Stimulated activated CD4-positive, alpha-beta T cell treated with anti-CD3 and anti-CD28 coated beads, Interleukin-15, amount 100 ng/mL, for 1 hour (primary cell): ENCODE measurements at places on chromosomes 12 and 14.

GRCh38 chr12:21888276-21888863 is 52.9 kb downstream of the ABCC9 start:
- no peak for DNase-seq

DNA sequence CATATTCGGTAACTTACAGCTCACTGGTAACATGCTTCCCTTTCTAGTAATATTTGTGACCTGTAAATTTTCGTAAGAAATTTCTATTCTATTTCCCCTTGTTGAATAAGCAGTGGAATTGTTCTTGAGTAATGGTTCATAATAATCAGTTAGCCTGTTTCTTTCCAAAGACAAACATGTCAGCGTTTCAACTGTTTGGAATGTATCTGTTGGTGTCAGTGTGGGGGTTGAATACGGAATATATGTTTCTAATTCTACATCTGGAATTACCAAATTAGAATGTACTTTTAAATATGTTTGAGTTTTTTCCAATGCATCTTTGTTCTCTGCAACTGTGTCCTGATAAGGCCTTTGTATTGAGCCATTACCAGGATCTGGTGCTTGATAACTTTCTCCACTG is 2.0 kb downstream of the BBS10 start:
- DNase-seq, result no peak

DNA sequence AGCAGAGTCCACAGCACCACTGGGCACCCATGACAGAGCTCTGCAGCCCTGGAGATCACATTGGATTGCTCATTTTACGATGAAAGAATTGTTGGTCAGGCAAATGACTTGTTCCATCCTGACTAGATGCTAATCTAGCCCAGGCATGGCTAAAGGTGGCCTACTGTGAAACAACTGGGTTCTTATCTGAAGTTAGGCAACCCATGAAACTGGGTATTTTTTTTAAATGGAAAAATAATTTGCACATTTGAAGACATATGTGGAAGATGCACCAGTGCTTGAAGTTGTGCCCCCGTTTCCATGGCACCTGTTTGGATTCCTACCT is 8.3 kb downstream of the PYGL start:
- no peak for DNase-seq

- no peak for DNase-seq
These were observed 10.2 kb downstream of the OR6S1 start for GRCh38 chr14:20631023-20631879.

GRCh38 chr12:110501399-110501751 is 536 bp downstream of the VPS29 start:
- DNase-seq, result no peak

- no peak for DNase-seq
These were observed 65.7 kb downstream of the TTC9 start for GRCh38 chr14:70707138-70708038.

DNA sequence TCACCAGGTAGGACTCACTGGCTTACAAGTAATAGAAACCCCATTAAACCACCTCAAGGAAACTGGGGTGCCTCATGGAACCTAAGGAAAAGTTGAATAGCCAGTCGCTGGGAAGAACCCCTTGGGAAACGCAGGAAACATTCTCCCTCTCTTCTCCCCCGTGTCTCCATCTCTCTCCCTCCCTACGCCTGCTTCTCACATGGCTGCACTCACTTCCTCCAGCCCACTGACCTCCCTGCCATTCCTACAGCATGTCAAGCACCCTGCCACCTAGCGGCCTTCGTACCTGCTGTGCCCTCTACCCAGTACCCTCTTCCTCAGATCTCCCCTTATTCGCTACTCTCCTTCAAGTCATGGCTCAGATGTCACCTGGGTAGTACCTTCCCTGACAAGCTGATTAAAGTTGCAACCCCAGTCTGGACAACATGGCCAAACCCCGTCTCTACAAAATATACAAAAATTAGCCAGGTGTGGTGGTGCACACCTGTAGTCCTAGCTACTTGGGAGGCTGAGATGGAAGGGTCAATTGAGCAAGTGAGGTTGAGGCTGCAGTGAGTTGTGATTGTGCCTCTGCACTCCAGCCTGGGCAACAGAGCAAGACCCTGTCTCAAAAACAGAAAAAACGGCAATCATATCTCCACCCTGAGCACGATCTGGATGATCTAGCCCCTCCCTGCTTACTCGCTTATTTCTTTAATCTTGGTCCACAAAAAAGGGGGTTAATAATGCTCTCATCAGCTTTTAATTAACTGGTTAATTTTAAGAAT is 6.4 kb upstream of the DTX1 start:
- DNase-seq, result no peak

DNA sequence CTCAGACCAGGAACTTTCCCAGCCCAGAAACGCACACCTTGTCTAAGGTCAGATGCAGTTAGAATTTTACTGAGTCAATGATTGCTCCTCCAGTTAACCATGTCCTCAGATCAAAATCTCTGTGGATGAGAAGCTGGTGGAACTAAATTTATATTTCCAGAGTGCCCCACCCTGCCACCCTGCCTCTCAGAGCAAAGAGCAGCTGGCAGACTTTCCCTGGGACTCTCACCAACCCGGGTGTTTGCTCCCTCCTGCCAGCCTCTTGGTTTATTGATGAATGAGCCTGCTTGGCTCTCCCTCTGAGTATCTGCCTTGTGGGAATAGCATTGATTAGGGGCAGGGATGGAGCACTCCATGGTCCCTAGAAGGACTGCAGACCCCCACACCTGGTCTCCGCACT is 5.9 kb upstream of the KRT1 start:
- DNase-seq, result no peak

GRCh38 chr12:93990832-93991803 is 157.3 kb upstream of the PLXNC1 start:
- DNase-seq, result no peak

DNA sequence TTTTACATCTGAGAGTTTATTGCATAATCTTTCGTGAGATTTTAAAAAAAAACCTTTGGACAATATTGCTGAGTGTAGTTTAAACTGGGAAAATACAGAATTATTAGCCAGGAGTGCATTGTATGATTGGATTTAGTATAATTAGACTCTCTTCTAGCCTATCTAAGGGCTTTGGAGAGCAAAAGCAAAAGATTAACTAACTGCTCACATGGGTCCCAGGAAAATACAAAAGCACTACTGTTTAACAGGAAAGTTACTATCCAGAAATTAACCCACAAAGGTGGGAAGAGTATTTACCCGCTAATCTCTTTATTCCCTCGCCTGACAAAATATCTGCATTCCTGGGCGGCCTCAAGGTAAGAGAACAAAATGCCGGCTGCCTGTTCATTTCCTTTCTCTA is 309.5 kb downstream of the ATXN7L3B start:
- DNase-seq, result no peak

- no peak for DNase-seq
These were observed 223.9 kb downstream of the PTPRO start for GRCh38 chr12:15546102-15546701.

DNA sequence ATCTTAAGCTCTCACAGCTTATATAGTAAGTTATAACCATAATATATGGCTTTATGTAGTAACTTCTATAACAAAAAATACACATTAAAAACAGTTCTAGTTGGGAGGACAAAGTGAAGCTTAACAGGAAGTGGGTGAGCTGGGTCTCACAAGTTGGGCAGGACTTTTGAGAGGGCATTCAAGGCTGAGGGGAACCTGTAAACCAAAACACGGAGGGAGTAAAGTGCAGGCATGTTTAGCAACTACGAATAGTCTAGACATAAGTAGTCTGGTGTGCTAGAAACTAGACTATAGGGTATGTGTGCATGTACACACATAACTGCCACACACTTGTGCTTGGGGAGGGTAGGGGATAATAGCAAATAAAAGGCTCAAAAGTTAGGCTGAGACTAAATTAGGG is 14.2 kb upstream of the NEK9 start:
- no peak for DNase-seq

GRCh38 chr12:42483521-42483790 is 106.1 kb downstream of the PRICKLE1 start:
- no peak for DNase-seq

GRCh38 chr12:8871068-8871467 is 43.2 kb upstream of the PHC1 start:
- no peak for DNase-seq

GRCh38 chr14:104721505-104722431 is 2.3 kb upstream of the ADSS1 start:
- no peak for DNase-seq

DNA sequence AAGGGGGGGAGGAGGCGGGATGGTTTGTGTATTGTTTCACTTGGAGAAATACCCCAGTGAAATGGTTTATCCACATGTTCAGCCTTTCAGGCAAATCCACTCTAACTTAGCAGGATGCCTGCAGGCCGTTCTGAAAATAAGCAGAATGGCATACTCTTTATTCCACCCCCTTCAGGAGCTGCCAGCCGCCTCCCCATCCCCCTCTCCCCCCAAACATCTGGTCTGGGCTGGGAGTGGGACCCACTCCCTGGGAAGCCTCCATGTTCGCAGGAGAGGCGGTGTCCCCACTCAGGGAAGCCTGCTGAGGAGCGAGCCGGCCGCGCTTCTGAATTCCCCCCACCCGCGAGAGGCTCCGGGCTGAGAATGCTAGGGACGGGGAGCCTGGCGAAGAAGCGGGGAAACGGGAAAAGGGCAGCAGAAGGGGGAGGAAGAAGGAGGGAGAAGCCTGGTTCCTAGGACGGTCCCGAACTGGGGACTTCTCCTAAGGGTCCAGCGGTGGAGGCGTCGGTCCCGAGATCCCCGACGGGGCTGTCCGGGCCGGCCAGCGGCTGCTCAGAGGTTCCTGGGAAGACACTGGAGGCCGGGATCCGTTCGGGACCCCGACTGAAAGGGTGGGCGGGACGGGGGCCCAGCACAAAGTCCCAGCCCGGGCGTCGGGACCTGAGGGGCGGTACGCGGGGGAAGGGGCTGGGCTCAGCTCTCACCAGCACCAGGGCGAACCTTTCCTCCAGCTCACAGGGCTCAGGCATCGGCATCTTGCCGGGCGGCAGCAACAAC is 666 bp downstream of the FMNL3 start:
- no peak for DNase-seq
